Neural progenitor cell (in vitro differentiated cells): ENCODE measurements at places on chromosomes 1 and 21.

DNA sequence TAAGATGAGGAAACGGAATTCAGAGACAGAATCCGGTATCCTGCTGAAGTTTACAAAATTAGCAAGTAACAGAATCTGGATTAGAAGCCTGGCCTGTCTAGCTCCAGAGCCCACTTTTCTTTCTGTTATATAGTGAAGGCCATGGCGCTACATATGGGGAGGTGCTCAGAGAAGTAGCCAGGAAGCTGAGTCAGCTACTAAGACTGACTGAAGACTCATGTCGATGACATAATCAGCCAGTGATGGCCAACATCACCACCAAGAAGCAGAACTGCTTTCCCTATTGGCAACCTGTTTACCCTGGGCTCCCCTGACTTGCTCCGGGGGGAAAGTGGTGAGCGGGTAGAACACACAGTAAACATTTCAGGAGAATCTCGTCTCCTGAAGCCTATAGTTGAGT, 18.8 kb downstream of the LRRC52 start:
- no peak for DNase-seq

GRCh38 chr1:226566234-226566633, 17.7 kb downstream of the STUM start:
- DNase-seq = no peak

GRCh38 chr1:16294219-16295212, 57.5 kb upstream of the CPLANE2 start:
- no peak for DNase-seq

DNA sequence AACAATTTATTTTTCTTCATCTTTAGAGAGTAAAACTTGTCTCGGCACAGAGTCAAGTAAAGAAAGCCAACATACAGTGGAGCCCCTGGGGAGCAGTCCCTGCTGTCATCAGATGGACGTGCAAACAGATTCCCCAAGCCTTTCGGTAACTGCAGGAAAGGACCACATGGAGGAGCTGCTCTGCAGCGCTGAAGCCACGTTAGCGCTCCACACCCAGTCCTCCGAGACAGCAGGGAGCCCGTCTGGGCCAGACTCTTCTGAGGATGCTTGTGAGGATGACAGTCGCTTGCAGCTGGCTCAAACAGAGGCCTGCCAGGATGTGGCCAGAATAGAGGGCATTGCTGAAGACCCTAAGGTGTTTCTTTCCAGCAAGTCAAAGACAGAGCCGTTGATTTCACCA, 77.1 kb upstream of the SCCPDH start:
- DNase-seq = peak; percentile 77

DNA sequence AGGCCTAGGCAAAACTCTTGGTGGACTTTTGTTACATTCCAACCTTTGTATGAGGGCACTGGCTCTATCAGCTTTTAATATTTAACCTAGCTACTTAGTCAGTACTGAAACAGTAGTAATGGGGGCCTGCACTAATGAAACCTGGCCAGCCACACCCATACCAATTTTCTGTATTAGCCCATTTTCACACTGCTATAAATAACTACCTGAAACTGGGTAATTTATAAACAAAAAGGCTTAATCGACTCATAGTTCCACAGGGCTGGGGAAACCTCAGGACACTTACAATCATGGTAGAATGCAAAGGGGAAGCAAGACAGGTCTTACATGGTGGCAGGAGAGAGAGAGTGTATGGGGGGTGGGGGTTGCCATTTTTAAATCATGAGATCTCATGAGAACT, 245.7 kb upstream of the RGS18 start:
- no peak for DNase-seq

- no peak for DNase-seq
Observed at GRCh38 chr1:204498981-204499380, 4.4 kb upstream of the PIK3C2B start.

- DNase-seq = no peak
Observed at GRCh38 chr1:160748878-160749269, 9.8 kb downstream of the SLAMF7 start.

GRCh38 chr1:21822349-21822748, 10.3 kb downstream of the LDLRAD2 start:
- DNase-seq = peak; percentile 73

GRCh38 chr1:37016121-37016520, 18.2 kb downstream of the GRIK3 start:
- no peak for DNase-seq

DNA sequence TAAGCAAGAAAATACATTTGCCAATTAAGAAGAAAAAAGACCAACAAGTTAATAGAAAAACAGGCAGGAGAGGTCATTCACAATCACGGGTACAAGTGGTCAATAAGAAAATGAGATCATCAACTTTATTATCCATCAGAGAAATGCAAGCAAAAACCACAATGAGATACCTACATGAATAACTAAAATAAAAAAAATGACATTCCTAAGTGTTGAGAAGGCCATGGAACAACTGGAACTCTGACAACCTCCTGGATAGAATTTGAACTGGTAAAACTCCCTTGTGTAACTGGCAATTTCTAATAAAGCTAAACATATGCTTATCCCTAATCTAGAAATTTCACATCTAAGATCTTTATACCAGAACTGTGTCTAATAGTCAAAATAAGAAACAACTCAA, 135.4 kb upstream of the BACE2 start:
- no peak for DNase-seq

DNA sequence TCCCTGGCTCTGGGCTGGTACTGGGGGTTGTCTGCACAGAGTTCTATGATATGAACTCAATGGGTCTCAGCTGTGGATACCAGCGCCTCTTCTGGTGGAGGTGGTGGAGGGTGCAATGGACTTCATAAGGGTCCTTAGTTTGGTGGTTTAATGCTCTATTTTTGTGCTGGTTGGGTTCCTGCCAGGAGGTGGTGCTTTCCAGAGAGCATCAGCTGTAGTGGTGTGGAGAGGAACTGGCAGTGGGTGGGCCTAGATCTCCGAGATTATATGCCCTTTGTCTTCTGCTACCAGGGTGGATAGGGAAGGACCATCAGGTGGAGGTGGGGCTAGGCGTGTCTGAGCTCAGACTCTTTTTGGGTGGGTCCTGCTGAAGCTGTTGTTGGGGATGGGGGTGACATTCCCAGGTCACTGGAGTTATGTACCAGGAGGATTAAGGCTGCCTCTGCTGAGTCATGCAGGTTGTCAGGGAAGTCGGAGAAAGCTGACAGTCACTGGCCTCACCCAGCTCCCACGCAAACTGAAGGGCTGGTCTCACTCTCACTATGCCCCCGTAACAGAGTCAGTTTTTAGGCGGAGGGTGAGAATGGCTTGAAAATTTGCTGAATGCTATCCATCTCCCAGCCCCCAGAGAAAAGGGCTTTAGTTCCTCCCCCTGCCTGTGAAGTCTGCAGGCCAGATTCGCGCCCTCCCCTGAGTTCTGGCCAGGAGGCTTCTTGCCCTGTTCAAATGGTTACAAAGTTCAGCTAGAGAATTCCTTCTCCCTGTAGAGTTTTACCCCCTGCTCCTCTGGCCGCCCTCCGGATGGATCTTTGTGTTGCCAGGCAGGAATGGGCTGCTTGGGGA, 902.9 kb downstream of the LTN1 start:
- DNase-seq = peak; percentile 3

GRCh38 chr1:244011271-244011670, 39.8 kb upstream of the ZBTB18 start:
- DNase-seq = no peak

- no peak for DNase-seq
Observed at GRCh38 chr1:28480308-28480707, 25.5 kb upstream of the RCC1 start.

- DNase-seq = no peak
Observed at GRCh38 chr1:2985694-2986548, 35.3 kb upstream of the ACTRT2 start.

GRCh38 chr1:53369761-53370160, 41.9 kb upstream of the LRP8 start:
- no peak for DNase-seq

DNA sequence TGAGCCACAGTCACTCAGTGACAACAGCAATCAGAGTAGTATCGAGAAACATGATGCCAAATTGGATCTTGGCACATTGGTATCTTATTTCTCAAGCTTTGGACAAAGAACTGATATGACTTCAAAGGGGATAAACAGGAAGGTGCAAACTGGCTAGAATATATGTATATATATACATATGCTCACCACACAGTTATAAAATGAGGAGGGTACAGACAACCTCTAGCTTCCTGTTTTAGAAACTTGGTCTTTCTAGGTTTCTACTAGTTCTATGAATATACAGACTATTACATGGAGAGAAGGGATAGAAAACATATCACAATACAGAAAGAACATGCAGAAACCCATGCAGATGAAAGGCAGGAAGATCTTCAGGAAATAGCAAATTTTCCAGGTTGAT, 292.1 kb upstream of the SNX7 start:
- no peak for DNase-seq

GRCh38 chr1:32223683-32224082, 1.5 kb downstream of the EIF3I start:
- DNase-seq = no peak

- no peak for DNase-seq
Observed at GRCh38 chr1:89257041-89257440, 15.6 kb downstream of the GBP5 start.

GRCh38 chr1:101081496-101082488, 56.2 kb upstream of the DPH5 start:
- no peak for DNase-seq

- DNase-seq = peak; percentile 63
Observed at GRCh38 chr1:75908717-75909152, 23.5 kb downstream of the ASB17 start.

GRCh38 chr1:167472752-167473521, 45.4 kb downstream of the CD247 start:
- no peak for DNase-seq

- no peak for DNase-seq
Observed at GRCh38 chr1:213008564-213008963, 7.1 kb downstream of the ANGEL2 start.

- DNase-seq = no peak
Observed at GRCh38 chr1:166197141-166197540, 30.3 kb upstream of the FAM78B start.

- DNase-seq = no peak
Observed at GRCh38 chr1:23485002-23485332, 988 bp upstream of the ASAP3 start.

GRCh38 chr1:60129911-60130310, 56.3 kb upstream of the C1orf87 start:
- DNase-seq = no peak

- no peak for DNase-seq
Observed at GRCh38 chr1:218895064-218895587, 278.6 kb upstream of the LYPLAL1 start.

- DNase-seq = no peak
Observed at GRCh38 chr1:116451702-116452101, 78.7 kb downstream of the ATP1A1 start.

- no peak for DNase-seq
Observed at GRCh38 chr1:56135069-56135863, 444.1 kb downstream of the PLPP3 start.

DNA sequence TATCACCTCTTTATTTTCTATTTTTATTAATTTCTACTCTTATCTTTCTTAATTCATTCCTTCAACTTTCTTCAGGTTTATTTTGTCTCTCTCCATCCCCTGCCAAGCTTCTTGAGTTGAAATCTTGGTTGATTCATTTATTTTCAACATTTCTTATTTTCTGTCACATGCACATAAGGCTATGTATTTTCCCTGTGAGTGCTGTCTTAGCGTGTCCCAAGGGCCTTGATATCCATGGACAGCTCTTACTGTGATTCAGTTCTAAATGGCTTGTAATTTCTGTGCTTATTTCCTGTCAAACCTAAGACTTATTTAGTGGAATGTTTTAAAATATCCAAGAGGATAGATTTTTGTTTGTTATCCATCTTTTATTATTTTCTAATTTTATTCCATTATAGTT, 36.8 kb upstream of the SCAF4 start:
- DNase-seq = no peak

- no peak for DNase-seq
Observed at GRCh38 chr1:247102381-247102780, 1.8 kb downstream of the ZNF669 start.

GRCh38 chr1:231354330-231355020, 16.4 kb downstream of the SPRTN start:
- DNase-seq = no peak

DNA sequence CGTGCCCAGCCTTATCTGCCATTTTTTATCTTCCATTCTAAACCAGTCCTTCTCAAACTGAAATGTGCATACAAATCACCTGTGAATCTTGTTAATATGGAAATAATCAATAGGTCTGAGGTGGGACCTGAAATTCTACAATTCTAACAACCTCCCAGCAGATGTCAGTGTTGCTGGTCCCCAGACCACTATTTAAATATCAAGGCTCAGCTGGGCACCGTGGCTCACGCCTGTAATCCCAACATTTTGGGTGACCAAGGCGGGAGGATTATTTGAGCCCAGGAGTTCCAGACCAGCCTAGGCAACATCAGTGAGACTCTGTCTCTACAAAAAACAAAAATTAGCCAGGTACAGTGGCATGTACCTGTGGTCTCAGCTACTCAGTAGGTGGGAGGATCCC, 4.1 kb downstream of the UQCRHL start:
- peak; percentile 71 for DNase-seq

DNA sequence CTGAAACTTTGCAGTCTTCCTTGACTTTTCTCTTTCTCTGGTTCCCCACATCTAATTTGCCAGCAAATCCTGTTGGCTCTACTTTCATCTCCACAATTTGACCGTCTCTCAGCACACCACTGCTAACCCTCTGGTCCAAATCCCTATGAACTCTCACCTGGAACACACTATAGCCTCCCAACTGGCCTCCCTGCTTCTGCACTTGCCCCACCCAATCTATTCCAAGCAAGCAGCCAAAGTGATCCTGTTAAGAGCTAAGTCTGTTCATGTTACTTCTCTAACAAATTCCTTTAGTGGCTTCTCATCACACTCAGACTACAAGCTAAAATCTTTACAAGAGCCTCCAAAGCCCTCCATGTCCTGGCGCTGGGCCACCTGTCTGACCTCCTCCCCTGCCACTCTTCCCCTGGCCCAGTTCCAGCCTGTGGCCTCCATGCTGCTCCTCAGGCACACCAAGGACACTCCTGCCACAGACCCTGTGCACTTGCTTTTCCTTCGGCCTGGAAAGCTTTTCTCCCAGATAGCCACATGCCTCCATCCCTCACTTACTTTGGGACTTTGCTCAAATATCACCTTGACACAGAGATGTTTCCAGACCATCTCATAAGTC, 104.1 kb downstream of the DTL start:
- no peak for DNase-seq
